Kidney glomerular epithelial cell (primary cell): ENCODE measurements at places on chromosomes 16 and 17.
A peak's percentile ranks its signal among the peaks of the same experiment; 100 is the strongest.

- DNase-seq, result peak; percentile 15
Measured at GRCh38 chr16:65069065-65069464, 52.8 kb downstream of the CDH11 start.

DNA sequence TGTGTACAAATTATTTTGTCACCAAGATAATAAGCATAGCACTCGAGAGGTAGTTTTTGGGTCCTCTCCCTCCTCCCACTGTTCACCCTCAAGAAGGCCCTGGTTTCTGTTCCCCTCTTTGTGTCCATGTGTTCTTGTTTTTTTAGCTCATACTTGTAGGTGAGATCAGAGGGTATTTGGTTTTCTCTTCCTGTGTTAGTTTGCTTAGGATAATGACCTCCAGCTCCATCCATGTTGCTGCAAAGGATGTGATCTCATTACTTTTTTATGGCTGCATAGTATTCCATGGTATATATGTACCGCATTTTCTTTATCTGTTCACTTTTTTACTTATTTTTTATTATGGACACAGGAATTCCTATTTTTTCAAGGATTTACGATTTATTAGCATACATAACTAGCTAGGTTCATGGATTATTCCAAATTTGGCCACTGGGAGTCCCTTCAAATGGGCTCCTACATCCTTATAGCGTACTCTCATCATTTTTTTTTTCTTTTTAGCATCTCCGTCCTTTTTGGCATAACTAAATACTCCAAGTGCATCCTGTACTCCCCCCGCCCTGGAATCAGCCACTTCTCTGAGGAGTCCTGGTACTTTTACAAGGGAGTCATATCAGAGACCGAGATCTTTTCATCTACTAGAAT, 7.3 kb downstream of the TADA2A start:
- DNase-seq, result no peak

DNA sequence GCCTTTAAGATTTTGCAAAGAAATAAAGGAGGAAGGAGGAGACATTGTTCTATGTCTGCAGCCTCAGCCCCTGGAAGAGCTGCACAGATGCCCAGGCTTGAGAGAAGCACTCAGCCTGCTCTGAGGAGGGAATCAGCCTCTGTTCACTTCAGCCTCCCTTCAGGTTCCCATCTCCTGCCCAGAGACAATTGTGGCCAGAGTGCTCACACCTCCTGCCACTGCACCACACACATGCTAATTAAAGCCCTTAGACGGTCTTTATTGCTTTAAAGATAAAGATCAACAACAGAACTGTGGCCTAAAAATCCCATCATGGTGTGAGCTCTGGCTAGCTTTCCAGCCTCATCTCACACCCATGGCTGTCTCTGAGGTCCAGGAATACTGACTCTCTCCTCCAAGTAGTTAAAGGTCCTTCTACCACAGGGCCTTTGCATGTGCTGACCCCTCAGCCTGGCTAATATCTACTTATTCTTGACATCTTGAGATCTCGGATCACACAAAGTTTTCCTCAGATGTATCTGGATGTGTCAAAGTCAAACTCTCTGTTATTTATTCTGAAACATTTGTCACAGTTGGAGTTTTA, 33.8 kb downstream of the CHD9NB start:
- no peak for DNase-seq

DNA sequence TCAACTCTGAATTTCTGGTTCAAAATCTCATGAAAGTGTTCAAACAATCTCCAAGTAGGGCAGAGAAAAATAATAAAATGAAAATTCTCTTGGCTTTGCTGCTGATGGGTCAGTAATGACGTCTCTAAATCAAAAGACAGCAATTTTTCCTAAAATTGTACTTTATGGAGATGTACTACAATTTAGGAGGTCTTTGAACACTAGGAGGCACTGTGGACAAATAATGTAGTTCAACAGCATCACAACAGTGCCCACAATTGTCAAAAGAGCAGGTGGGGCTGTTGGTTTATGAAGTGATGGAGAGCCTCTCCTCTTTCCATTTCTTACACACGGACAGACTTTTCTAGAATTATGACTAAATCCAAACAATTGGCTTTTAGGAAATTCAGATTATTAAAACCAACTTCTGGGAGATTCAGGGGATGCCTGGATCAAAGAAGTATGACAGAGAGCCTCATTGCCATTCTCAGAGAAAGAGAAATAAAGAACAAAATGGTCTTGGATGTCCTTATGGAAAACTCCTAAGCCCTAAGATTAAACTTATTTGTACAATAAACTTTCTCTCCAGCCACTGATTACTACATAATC, 23.8 kb downstream of the EZH1 start:
- DNase-seq, result peak; percentile 59

DNA sequence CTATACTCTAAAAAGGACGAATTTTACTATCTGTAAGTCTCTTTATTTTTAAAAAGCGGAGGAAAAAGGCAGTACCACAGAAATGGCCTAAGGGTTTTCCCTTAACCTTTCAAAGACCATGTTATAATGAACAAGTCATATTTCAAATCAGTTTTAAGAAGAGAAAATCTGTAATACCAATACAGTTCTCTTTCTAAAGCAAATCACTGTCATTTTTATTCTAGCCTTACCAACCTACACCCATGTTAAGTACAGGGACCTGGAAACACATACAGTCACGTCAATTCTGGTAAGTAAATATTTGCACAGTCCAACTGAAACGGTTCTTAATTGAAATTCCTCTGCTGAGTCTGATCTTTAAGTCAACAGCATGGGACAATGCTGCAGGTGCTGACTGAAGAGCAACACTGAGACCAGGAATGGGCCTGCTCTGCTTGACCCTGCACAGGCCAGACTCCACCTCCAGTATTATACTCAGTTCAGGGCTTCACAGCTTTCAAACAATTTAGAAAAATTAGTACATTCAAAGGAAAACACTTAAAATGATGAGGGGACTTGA, 20.2 kb downstream of the MBTPS1 start:
- no peak for DNase-seq

DNA sequence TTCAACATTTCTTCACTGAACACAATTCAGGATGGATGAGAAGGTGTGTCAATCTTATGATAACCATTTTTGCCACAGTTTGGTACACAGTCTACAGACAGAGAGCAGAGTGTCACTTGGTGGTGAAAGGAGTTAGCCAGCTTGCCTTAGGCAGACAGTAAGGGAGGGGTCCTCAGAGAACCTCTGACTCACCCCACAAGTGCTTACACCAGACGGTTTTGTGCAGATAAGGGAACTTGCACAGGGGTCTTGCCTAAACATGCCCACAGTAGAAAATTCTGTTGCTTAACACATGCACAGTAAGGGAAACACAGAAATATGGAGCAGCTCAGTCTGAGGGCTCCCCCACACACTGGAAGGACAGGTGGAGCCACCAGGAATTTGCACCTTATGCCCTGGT, 204.5 kb upstream of the CDH8 start:
- DNase-seq, result no peak

- no peak for DNase-seq
Measured at GRCh38 chr16:28913946-28914724, 10.9 kb downstream of the RABEP2 start.

DNA sequence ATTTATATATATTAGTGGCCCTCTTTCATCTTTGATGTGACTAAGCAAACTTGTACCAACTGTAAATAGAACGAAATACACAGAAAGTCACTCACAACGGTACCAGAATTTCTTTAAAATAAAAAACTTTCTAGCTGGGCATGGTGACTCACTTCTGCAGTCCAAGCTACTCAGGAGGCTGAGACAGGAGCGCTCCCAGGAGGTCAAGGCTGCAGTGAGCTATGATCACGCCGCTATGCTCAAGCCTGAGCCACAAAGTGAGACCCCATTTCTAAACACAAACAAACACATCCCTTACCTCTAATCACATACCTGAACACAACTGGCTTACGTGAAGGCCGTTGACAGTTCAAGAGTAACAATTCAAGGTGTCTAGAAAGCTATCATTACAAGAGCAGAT, 29.7 kb downstream of the STAT5B start:
- DNase-seq, result no peak

GRCh38 chr17:5931616-5932015, 138.6 kb upstream of the WSCD1 start:
- DNase-seq, result no peak

DNA sequence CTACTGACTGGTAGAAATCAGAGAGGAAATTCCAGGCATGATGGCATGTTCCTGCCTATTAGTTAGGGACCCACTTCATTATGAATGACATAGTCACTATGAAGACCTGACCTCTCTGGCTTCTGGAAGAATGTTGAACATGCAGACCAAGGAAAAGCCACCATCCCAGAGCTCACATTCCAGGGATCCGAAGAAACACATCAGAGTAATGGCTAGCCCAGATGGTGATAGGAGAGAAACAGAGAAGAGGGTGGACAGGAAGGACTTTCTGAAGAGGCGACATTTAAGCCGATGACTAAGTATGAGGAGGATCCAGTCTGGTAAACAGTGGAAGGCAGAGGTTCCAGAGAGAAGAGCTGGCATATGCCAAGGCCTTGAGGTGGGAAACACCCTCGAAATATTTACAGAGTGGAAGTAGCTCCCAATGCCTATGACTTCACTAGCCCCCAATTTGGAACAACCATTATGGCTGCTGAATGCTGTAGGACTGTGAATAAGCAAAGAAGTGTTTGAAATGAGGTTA, 216.2 kb downstream of the RBFOX1 start:
- DNase-seq, result no peak

DNA sequence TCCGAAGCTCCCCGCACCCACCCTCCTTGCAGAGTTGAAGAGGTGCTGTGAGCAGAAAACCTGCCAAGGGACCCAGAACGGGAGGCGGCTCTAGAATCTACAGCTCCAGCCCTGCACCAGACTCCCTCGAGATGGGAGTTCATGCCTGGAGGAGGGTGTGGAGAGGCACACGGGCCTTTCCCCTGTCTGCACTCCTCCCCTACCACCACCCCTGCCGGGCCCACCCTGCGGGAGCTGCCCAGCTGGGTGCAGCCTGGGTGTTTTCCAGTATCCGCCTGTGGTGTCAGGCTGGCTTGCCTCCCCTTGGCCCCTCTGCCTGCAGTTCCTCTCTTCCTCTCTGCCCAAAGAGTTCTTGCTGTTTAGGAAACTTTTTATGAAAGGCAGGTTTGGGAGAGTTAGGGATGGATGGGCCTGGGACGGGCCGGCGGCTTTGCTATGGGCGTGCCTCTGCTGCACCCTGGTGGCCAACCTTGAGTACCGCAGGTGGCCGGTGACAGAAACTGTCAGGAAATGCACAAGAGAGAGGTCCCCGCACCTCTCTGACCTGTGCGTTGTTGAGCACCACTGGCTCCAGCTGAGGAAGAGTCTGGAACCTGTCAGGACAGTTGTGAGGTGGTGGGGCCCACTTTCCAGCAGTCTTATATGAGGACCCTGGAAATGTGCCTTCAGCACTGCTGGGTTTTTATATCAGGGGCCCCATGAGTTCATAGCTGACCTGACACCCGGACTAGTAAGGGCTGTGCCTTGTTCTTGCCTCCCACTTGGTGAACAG, 354.1 kb downstream of the SEC14L1 start:
- DNase-seq, result peak; percentile 22

- DNase-seq, result no peak
Measured at GRCh38 chr16:50450957-50451356, 82.2 kb upstream of the BRD7 start.

GRCh38 chr16:9681508-9681907, 500.7 kb downstream of the GRIN2A start:
- no peak for DNase-seq

- DNase-seq, result no peak
Measured at GRCh38 chr16:30054959-30055553, 10.5 kb upstream of the ALDOA start.

DNA sequence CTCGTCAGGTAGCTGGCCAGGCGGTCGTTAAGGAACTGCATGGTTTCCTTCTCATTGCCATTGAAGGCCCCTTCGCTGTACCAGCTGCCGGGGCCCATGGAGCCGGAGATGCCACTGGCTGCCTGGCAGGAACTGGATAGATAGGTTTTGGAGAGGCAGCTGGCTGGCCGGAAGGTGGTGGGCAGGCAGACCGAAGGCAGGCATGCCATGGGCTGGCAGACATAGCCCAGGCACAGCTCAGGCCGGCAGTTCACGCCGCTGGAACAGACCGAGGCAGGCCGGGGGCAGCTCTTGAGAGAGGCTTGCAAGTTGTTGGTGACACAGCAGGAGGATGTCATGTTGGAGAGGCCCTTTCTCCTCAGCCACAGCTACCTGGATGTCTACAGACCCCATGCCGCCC, at the start of gene KRT32:
Gene KRT32, minus strand, starts transcription at position 399 of the 400 bp plus-strand sequence. Its CDS starts 61 bp downstream, at position 338.
- DNase-seq, result no peak

DNA sequence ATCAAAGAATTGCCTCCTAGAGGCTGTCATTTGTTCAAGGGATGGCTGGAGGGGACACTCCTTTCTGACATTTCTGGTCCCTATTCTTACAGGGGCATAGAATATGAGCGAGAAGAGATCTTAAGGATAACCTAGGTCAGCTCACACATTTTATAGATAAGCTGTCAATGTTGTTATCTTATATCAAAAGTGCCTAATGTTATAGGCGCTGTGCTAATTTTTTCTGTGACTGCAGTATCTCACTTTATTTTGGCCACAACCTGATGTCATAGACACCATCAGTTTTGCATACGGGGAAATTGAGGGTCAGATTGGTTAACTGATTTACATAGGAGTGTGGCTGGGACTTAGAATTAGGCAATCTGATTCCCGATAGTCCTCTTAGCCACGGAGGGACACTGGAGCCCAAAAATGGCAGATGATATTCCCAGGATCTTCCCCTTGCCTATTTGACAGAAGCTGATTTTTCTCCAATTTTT, 1.2 kb downstream of the CPD start:
- no peak for DNase-seq

DNA sequence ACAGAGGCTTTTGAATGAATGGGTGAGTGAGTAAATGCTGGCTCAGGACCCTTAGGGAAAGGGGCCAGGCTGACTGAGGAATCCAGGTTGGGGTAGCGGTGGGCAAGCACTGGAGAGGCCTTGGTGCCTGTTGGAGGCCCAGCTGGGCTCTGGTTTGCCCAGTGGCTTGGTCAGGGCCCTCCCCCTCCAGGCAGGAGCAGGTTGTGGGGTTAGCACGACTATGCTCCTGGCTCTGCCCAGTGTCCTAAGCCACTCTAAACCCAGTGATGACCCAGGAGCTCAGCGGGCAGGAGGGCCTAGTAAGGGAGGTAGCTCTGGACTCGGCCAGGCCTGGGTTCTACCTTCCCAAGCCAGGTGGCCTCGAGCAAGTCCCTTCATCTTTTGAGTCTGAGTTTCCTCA, 7.5 kb downstream of the MYO15A start:
- no peak for DNase-seq
